ENCODE measurements at places on chromosomes 3 and 15.

DNA sequence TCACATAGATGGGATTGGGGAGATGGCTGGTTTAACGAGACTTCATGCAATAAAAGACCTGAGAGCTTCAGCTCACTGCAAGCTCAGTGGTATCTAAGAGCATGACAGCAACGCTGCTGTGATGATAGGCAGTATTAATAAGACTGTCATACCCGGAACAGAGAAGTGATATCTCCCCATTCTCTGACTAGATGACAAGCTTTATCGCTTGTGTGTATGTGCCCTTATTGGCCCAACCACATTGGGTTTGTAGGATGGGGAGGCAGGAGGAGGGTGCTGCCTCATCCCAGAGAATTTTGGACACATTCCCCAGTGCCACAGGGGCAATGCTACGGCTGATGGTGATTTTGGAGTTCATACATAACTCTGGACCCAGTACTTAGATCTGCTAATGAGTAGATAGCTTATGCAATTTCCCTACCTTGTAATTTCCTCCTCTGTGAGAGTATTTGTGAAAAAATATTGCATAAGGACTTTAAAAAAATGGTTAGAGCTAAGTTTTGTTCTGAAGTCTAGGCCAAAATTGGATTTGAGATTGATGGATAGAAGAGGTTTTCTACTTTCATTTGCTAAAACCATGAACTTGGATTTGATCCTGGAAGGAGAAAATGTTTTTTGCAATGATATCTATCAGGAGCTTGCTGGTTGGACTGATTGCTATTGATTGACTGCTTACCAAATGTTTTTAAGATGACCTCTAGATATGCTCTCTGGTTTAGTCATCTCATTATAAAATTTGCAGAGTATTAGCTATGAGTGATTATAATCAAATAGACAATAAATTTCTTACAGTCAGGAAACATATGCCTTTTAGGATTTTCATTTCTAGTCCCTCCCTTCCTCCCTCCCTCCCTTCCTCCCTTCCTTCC, 14.0 kb upstream of the TMEM212 start:
- no peak for DNase-seq

DNA sequence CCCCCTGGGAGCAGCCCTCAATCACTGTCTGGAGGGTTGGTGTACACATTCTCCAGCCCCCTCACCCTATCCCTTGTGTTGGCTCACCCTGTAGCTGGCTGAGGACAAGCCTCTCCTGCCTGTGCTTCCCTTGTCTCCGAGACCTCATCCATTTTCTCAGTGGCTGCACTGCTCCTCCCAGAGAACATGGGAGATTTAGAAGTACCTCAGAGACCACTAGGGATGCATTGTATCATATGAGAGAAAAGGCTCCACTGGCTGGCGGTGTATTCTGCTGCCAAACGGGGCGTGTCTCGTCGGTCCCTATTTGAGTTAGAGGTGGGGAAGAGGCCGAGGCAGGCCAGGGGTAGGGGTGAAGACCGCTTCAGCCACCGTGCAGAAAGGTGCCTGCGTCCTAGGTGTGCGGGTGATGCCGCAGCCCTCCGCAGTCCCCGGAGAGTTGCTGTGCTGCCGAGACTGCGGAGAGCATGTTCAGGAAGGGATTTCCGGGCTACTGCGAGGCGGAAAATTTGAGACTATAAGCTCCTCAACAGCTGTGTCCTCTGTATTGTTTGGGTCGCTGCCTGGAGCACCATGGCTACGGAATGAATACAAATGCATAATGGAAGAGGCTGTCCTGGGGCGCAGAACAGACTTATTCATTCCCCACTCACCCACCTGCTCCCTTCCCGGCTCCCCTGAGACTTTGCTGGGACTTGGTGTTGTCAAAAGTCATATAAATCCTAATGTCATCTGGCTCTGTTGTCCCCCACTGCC, 43.8 kb downstream of the SPSB4 start:
- DNase-seq: peak; percentile 69

- DNase-seq: no peak
Observed at GRCh38 chr15:50262533-50262932, 3.0 kb downstream of the HDC start.

DNA sequence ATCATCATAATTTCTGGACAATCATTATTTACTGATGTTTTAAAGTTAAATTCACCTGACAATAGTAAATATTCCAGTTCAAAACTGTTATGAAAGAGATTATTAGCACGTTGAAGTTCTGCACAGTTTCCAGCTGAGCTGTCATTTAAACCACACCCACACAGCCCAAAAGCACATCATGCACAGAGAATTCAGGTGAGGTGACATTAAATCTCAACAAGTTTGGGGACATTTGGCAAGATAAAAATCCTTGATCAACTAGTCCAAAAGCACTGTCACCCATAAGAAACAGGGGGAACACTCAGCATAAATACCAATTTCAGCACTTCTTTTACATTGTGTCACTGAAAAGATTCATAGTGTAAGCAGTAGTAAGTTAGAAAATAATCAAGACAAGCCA, 6.9 kb downstream of the NCEH1 start:
- DNase-seq: no peak

GRCh38 chr15:45276831-45277230, 24.8 kb downstream of the SLC28A2 start:
- no peak for DNase-seq

DNA sequence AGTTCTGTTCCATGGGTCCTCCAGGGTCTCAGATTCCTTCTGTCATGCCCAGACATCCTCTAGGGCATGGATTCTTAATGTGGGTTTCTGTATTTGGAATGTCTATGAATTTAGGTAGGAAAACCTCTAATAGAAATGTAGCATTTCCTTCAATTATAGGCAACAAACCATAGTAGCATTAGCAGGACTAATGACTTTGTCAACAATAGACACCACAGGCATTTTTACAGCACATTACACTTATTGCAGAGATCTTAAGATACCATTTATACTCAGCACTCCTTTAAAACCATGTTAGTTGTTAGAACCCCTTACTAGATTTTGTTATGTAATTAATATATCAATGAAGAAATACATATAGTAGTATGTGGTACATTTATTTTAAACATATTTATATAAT, 77.8 kb upstream of the TBC1D5 start:
- DNase-seq: no peak

DNA sequence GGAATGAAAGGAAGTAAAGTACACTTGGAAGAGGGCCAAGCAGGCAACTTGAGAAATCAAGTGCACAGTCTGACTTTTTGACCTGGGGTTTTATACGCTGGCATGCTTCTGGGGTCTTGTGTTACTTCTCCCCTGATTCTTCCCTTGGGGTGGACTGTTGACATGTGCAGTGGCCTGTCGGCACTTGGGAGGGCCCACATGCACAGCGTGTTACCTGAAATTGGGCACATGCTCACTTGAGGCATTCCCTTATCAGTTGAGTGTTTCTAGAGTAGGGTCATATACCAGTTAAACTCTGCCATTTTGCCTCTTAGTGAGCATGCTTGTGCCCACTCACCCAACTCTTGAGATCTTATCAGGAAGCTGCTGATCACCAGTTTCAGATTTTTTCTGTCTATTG, 329.1 kb upstream of the SOX2 start:
- DNase-seq: peak; percentile 70

DNA sequence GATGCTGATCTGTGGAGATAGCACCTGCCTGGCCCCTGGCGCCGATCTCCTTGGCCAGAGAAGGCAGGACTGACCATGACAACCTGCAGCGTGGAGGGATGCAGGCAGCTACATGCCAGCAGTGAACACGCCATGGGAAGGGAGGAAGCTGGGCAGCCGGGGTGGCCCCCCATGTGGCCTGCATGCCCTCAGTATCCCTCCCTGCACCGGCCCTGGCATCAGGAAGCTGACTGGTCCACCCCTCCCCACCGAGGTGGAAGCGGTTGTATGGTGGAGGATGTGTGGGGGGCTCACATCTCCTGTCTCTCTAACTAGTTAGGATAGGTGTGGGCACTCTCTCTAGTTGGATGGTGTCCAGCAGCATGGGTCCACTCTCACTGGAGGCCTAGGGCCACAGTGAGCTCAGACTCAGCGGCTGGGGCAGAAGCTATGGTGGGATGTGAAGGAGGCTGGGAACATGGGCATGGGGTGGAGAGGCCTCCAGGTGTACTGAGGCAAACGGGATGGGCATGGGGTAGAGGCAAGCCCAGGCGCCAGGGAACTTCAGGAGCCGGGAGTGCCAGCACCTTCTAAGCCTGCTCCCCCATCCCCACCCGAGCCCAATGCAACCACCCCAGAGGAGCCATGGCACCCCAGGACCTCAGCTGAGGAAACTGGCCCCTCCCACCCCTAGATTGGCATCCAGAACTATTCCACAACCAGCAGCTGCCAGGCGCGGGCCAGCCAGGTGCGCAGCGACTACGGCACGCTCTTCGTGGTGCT, 1.8 kb upstream of the ABTB1 start:
- DNase-seq: no peak

GRCh38 chr15:62858343-62858742, 184.2 kb upstream of the TPM1 start:
- no peak for DNase-seq

GRCh38 chr15:77720655-77721054, 87.9 kb upstream of the LINGO1 start:
- DNase-seq: no peak

- peak; percentile 24 for DNase-seq
Observed at GRCh38 chr15:69045802-69046201, 31.3 kb downstream of the NOX5 start.

GRCh38 chr15:25863111-25863967, at the start of gene ATP10A:
Gene ATP10A, minus strand, starts transcription at chr15:25863327. Its CDS starts 231 bp downstream, at chr15:25863096.
- DNase-seq: peak; percentile 36

GRCh38 chr15:34837246-34838016, 42.1 kb upstream of the ACTC1 start:
- DNase-seq: no peak

- DNase-seq: no peak
Observed at GRCh38 chr3:126103121-126104027, 19.4 kb upstream of the SLC41A3 start.

DNA sequence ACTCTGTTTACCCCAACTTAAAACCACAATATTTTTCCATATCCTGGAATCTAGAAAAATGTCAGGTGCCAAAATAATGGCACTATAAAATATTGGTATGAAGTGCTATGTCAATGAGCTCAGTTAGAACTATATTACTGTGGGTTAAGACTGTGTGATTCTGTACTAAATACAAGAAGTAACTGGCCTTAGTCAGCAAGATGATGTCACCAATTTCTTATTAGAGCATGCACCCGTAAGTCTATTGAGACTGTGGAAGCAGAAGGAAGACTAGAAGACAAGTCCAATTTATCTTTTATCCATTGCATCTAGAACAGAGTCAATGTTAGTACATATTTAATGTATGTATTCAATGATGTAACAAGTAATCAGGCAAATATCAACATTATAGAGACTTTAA, 25.0 kb downstream of the LRRC58 start:
- no peak for DNase-seq

GRCh38 chr15:90684281-90684680, 32.9 kb upstream of the BLM start:
- DNase-seq: no peak

DNA sequence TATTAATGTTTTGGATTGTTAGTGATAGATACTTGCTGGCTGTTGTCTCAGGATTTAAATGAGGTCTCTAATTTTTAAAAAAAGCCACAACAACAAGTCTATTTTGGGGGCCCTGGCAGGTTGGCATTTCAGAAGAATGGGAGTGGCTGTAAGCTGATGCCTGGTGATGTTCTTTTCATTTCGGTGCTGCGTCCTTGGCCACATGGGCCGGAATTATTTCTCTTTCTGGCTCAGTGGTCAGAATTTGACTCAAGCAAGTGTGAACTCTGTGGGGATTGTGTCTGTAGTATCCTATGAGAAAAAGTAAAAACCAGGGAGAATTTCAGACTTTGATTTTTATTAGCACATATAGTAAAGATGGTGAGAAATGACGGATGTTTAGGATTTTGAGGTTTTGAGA, 203.0 kb downstream of the AKAP13 start:
- no peak for DNase-seq

DNA sequence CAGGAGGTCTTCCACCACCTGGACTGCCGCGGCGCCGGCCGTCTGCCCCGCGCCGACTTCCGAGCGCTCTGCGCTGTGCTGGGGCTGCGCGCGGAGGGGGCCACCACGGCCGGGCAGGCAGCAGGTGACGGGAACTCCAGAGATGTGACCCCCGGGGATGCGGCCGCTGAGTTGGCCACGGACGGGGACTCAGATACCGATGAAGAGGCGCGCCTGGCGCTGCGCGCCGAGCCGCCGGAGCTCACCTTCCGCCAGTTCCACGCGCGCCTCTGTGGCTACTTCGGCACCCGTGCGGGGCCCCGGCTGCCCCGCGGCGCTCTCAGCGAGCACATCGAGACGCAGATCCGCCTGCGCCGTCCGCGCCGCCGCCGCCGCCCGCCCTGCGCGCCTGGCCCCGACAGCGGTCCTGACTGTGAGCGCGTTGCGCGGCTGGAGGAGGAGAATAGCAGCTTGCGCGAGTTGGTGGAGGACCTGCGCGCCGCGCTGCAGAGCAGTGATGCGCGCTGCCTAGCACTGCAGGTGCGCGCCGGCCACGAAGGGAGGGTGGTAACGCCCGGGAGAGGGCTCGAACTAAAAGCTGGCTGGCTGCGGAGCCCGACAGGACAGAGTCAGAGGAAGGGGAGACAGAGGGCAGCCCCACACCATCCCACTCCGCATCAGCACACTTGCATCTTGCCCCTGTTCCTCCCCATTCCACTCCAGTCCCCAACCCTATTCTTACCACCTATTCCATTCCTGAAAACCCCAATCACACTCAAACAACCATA, 885 bp downstream of the EFCC1 start:
- no peak for DNase-seq

- no peak for DNase-seq
Observed at GRCh38 chr3:108669208-108669607, 79.7 kb downstream of the DZIP3 start.
